GM23338 (cell line): ENCODE measurements at places on chromosomes 13 and 19. TPM values are rescaled to one million over a fixed set of nuclear protein-coding genes. Genes with fewer than 3 reads are reported as not detected.
A peak's percentile ranks its signal among the peaks of the same experiment; 100 is the strongest.

GRCh38 chr13:33723772-33724435 lies 94.0 kb upstream of the RFC3 start:
- DNase-seq, result peak; percentile 93

- DNase-seq, result peak; percentile 64
Measured at GRCh38 chr13:59531571-59532091, 632.1 kb downstream of the DIAPH3 start.

DNA sequence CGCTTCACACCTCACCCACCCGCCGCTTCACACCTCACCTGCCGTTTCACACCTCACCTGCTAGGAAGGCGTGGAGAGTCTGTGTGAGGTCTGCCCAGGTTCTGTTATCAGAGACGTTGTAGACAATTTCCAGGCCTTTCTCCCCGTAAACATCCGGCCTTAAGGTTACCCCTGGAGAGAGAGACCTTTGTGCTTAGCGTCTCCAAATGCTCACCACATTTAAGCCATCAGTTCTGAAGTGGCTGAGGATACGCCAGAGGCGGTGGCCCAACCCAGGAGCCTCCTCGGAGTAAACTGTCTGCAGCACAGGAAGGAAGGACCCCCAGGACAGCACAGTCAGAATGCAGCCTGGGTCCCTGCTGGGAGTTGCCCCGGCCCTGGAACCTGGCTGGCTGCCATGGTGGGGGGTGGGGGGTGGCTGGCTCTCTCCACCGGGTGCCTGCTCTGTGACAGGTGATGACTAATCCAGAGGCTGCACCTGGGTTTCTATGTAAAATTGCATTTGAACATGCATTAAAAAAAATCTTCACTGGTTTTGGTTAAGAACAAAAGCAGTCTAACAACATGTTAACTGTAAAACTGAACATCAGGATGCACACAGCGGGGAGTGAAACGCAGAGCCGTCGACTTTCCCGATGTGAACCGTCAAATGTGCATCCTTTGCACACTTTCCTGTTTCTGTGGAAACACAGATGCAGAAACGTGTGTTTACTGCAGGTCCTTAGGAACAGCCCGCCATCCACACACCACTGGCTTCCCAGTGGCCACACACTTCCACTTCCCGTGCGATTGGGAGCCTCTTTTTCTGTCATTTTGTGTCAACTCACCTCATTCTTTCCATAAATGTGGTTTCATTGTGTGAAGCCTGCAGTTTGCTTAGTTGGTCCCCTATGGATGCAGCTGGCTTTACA lies 4.5 kb downstream of the ATP4B start:
- no peak for DNase-seq

DNA sequence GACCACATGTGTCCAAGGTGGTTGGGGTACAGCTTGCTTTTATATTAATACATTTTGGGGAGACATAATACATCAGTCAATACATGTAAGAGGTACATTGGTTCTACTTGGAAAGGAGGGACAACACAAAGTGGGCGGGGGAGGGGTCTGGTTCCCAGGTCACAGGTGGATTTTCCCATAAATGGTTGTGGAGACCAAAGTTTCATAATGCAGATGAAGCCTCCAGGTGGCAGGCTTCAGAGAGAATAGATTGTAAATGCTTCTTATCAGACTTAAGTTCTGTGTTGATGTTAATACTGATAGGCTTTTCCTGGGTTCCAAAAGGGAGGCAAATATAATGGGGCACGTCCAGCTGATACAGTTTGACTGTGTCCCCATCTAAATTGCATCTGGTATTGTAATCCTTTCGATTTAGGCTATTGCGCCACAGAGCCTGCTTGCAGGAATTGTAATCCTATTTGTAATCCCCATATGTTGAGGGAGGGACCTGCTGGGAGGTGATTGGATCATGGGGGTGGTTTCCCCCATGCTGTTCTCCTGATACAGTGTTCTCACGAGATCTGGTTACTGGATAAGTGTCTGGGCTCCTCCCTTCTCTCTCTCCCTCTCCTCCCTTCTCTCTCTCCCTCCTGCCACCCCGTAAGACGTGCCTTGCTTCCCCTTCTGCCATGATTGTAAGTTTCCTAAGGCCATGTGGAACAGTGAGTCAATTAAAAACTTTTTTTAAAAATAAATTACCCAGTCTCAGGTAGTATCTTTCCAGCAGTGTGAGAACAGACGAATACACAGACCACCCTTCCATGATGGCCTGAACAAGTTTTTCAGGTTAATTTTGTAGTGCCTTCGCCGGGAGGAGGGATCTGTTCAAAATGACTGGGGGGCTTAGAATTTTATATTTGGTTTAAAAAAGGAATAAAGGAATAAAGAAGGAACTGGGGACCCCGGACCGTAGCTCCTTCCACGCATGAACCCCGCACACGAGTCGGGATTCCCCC lies 44.9 kb downstream of the ZNF823 start:
- DNase-seq, result peak; percentile 85

DNA sequence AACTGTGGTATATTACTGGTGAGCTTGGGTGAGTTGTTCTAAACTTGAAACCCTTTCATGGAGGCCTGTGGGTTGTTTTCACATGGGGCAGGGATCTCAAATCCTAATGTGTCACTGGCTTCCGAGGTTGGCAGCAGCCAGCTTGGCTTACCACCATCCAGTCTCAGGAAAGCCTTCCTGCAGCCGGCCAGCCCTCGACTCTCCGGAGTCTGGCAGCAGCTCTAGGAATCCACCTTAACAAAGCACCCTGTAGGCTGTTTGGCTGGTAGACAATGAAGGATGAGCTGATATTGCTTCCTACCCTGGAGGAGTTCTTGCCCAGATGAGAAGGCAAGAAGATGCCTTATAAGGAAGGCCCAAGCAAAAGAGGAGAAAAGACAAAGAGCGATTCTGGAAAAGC lies 188.3 kb downstream of the KLF12 start:
- peak; percentile 23 for DNase-seq

DNA sequence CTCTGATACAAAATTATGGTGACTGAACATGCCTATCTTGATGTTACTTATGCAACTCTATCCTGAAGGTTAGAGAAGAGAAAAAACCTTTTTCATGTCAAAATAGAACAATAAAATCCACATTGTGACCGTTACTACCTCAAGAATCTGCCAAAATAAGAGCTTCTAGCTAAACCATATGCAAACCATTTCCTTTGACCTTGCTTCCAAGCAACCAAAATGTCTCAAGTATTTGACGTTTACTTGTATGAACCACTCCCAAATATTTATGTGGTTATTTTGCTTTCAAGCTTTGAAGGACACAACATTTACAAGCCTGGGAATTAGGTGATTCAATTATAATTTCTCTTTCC lies 13.9 kb downstream of the FOXO1 start:
- DNase-seq, result peak; percentile 53

GRCh38 chr19:40791349-40791748 lies 7.6 kb upstream of the EGLN2 start:
- DNase-seq, result no peak

GRCh38 chr19:10568062-10568825 lies 535 bp downstream of the CDKN2D start:
- DNase-seq, result peak; percentile 75

DNA sequence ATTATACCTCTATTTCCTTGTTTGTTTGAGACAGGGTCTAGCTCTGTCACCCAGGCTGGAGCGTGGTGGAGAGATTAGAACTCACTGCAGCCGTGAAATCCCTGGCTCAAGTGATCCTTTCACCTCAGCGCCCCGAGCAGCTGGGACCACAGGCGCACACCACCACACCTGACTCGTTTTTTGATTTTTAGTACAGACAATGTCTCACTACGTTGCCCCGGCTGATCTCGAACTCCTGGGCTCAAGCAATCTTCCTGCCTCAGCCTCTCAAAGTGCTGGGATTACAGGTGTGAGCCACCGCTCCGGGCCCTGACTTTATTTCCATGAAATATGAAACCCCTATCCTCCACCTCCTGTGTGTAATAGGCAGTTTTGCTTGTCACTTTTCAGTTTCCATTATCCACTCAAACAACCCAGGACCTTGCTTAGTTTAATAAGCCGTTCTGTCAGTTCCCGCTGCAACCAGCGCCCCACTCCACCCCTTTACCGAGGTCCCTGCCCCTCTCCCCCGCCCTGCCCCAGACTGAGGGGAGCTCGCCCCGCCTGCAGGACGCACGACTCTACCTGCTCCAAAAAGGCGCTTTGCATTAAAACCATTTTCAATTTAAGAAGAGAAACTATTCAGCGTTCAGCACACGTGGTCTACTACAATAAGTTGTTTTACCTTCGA lies 16.9 kb downstream of the ZNF816 start:
- no peak for DNase-seq

- DNase-seq, result peak; percentile 17
Measured at GRCh38 chr19:28468701-28469459, 744.1 kb downstream of the UQCRFS1 start.

- DNase-seq, result peak; percentile 97
Measured at GRCh38 chr19:50649433-50650391, at the start of gene C19orf81. TSS of gene C19orf81 (plus strand) at chr19:50649445. CDS start at chr19:50649445, 0 bp downstream.

DNA sequence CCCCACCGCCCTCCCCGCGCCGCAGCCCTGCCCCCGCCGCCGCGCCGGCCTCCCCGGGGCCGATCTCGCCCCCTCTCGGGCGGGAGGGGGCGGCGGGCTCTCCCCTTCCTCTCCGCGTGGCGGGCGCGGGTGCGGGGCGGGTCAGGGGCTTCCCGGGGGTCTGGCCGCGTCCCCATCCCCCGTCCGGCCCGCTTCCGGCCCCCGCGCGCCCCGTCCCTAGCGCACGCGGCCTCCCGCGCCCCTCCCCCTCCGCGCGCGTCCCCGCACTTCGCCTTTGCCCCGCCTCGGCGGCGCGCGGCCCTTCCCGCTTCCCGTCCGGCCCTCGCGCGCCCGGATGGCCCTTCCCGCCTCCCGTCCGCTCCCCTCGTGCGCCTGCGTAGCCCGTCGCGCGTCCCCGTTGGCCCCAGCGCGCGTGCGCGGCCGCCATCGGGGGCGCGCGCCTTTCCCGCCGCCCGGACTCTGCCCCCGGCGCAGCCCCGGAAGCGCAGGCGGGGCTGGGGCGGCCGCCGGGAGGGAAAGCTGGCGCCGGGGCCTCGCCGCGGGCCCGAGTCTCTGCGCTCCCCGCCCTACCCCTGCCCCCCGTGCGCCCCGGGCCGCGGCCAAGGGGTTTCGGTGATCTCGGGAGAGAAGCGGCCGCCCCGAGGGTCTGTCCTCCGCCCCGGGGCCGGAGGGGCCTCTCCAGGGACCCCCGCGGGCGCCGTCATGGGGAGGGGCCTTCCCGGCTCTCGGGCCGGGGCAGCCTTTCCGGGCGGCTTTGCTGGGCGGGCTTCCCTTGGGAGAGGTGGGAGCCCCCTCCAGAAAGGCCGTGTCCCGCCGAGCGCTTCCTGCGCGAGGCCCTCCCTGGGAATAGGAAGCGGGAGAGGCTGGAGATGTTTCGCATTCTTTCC lies 519 bp downstream of the PTBP1 start:
- DNase-seq, result peak; percentile 89

DNA sequence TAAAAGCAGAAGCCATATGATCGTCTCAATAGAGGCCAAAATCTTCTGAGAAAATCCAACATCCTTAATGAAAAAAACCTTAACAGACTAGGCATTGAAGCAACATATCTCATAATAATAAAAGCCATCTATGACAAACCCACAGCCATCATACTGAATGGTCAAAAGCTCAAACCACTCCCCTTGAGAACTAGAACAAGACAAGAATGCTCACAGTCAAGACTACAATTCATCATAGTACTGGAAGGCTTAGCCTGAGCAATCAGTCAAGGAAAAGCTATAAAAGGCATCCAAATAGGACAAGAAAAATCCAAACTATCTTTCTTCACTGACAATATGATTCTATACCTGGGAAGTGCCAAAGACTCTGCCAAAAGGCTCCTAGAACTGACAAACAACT lies 2668.2 kb upstream of the PCDH20 start:
- no peak for DNase-seq

Gene CCDC169
- 48.5 and 57.1 TPM in 2 replicates for total RNA-seq

Gene NLRP5
- total RNA-seq, result not detected in 2 replicates

Gene GRK1
- 0.27 TPM in 1 of 2 replicates, not detected in the other for total RNA-seq

Gene RUVBL2
- total RNA-seq, result 222 and 252 TPM in 2 replicates
